NCI-H446 (cell line): ENCODE measurements at places on chromosomes 11 and 22.

- no peak for DNase-seq
Observed at GRCh38 chr11:88508759-88509581, 171.4 kb upstream of the CTSC start.

GRCh38 chr11:128777369-128778011 is 83.6 kb downstream of the FLI1 start:
- no peak for DNase-seq

GRCh38 chr11:6194065-6194581 is 4.9 kb upstream of the OR52W1 start:
- DNase-seq: no peak

DNA sequence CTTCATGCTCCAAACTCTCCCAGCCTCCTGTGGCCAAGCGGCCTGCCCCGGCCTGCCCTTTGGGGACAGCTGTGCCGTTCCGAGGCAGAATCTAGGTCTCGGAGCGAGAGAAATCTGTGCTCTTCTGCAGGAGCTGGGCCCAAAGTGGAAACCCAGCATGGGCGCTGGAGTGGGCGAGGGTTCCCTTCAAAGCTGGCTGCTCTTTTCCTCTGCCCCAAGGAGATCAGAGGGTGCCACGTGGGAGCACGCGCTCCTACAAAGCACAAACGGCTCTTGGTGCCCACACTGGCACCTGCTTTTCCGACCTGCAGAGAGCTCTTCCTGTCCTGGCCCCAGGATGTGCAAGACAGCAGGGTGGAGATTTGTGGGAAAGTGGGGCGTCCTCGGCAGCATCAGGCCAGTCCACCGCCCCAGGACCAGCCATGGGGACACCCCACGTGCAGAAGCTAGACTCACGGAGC is 6.9 kb downstream of the OSBPL5 start:
- no peak for DNase-seq

GRCh38 chr22:36541831-36542411 is 13.0 kb upstream of the EIF3D start:
- DNase-seq: no peak

DNA sequence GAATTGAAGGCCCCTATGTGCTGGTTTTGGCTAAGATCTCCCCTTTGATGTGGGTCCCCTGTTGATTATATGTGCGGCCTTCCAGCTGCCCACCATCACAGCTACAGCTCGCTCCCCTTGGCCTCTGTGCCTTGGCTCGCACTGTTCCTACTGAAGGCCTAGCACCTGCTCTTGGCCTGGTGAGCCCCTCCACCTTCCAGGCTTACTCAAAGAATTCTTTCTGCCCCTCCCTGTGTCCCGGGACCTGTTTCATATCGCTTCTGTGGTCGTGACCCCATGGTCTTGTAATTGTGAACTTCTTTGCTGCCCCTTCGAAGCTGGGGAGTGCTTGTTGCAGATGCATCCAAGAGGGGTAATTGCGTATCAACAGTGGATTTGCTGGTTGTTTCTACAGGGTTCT is 12.5 kb downstream of the PEX26 start:
- DNase-seq: no peak

- DNase-seq: peak; percentile 73
Observed at GRCh38 chr11:100831929-100832494, 144.9 kb downstream of the ARHGAP42 start.

GRCh38 chr11:2444821-2445745 is at the start of gene KCNQ1:
KCNQ1 (plus strand) TSS chr11:2445008; CDS start chr11:2445099, 91 bp downstream.
- DNase-seq: no peak

DNA sequence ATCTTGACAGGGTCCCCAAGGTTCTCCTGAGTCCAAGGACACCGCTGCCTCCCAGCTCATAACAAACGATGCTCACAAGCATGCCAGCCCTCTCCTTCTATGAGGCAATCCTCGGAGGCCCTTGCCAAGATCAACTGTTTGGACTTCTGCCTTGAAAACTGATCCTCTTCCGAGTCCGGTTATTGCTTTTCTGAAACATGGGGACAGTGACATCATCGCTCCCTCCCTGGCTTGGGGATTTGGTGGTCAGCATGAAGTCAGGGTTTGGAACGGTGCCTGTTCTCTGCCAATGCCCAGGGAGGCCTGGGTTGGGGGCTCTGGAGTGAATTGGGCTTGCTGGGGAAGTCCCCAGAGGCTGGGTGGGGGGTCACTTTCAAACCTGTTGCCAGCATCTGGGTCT is 149.3 kb downstream of the FBXO7 start:
- DNase-seq: no peak

- DNase-seq: peak; percentile 74
Observed at GRCh38 chr22:37633625-37634416, 5.6 kb upstream of the SH3BP1 start.

GRCh38 chr11:97615546-97615945 is 1225.7 kb downstream of the JRKL start:
- no peak for DNase-seq

GRCh38 chr11:96101146-96101545 is 177.2 kb upstream of the MTMR2 start:
- DNase-seq: no peak

DNA sequence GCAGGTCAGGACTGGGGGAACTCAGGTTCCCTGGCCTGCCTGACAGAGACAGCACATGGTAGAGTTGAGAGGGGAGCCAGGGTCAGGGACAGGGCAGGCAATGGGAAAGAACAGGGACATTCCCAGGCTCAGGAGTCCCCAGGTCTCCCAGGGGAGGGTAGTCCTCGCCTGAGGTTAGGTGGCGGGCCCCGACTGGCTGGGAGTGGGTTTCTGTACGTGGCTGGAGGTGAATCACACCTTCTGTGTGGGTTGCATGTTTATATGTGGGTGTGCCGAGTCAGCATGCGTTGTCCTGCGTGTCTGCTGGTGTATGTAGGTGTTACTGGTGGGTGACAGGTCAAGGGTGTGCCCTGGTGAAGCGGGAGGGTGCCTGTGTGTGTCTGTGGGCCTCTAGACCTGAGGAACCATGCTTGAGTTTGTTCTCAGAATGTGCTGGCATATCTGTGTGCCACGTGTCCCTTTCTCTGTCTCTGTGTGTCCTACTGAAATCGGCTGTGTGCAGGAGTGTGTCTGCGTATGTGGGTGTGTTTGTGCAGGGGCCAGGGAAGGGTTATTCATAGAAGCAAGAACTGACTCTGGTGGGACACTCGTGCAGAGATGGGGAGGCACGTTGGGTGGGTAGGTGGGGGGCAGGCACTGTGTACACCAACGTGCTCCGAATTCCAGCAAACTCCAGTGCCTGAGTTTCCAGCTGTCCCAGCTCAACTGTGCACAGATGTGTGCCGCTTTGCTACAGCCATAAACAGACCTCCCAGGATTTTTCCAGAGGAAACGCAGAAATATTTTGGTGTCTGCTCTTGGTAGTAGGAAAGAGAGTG is 23.8 kb upstream of the OAF start:
- DNase-seq: no peak

- no peak for DNase-seq
Observed at GRCh38 chr22:29032584-29032983, 29.0 kb downstream of the C22orf31 start.

DNA sequence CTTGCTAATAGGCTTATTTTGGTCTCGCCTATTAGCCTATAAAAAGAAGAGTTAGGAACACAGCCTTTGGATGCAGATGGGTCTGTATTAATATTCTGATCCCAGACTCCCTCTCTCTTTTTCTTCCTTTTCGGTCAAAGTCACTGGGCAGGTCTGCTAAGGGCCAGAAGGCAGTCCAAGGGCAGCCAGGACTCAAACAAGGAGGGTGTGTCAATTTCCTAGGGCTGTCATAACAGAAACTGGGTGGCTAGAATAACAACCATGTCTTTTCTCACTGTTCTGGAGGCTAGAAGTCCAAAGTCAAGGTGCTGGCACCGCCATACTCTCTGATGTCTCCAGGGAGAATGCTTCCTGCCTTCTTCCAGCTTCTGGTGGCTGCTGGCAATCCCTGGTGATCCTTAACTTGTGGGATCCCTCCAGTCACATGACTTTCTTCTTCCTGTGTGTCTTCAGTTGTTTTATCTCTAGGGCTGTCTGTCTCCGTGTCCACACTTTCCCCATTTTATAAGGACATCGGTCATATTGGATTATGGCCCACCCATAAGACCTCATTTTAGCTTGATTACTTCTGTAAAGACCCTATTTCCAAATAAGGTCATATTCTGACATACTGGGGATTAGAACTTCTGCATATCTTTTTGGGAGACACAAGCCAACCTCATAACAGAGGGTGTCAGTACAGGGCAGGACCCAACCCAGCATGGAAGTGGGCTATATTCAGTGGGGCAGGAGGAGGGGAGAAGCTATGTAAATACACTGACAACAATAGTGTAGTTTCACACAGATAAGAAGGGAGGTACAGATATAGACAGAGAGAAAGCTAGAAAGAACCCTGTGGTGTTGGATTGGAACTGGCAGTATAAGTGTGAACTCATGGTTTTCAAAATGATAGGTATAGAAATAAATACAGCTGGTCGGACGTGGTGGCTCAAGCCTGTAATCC is 5.9 kb upstream of the CSF2RB start:
- no peak for DNase-seq

DNA sequence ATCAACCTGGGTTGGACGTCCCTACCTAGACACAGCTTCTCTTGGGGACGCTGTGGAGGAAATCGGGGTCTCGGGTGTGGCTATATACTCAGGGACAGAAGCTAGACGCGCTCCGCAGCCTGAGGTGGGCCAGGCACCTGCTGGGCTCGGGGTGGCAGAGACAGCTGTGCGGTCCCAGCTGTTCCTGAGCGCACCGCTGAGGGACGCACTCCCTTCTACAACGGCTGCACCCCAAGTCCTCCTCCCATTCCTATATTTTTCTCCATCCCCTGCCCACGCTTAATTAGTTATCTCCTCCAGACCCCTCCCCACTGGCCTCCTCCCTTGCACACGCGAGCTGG is 188 bp upstream of the MTNR1B start:
- no peak for DNase-seq

- DNase-seq: no peak
Observed at GRCh38 chr11:34749666-34750659, 129.1 kb downstream of the EHF start.

GRCh38 chr11:46299451-46299961 is 22.0 kb downstream of the CREB3L1 start:
- no peak for DNase-seq

DNA sequence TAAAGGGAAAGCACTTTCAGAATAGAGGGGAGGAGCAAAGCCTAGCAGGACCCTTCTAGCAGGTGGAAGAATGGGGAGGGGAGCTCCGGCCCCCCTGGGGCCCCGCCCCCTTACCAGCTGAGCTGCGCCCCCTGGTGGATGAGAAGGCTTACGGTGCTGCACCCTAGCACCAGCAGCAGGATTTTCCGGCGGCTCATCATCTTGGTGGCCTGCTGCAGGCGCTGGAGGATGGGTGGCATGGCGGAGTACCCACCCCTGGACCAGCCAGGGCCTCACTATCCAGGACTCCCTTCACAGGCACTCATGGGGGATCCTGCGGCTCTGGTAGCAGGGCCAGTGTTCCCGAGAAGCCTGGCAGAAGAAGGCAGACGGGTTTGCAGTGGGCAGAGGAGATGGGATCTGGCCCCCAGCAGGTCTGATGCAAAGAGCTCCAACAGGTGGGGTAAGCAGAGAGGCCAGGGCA is 3.8 kb downstream of the GAL3ST3 start:
- DNase-seq: peak; percentile 80

DNA sequence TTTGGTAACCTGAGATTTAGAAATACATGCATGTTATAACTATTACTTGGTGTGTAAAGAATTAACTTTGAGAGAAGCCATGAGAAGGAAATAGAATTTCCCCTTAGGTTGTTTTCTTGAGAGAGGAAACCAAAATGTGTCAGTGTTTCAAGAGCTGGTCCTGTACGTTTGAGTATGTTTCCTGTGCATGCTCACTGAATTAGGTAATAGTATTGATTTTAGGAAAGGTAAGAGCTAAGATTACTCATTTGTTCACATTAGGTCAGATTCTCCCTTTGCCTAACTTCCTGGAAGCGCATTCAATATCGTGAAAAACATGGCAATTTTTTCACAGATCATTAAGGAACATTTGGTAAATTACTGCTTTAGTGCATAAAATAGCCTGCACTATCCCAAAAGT is 49.3 kb upstream of the RDX start:
- DNase-seq: no peak

DNA sequence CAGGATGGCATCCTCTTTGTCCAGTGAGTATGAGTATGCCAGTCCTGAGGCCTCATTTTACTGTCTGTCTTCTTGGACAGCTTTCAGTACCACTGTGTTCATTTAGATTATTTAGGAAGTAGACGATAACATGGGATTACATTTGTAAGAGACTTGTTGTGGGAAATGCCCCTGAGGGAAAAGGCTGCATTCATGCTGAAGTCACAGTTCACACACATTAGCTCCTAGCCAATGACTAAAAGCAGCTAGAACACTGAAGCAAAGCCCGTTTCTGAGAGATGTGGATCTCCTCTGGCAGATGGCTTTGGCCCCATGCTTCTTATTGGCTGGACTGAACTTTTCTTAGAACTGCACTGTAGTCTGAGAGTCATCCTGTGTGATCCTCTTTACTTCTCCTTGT is 242.4 kb downstream of the FAM76B start:
- DNase-seq: no peak

- DNase-seq: peak; percentile 68
Observed at GRCh38 chr11:31397239-31397834, 27.7 kb downstream of the DNAJC24 start.

GRCh38 chr11:29751618-29752017 is 265.2 kb downstream of the KCNA4 start:
- DNase-seq: no peak

DNA sequence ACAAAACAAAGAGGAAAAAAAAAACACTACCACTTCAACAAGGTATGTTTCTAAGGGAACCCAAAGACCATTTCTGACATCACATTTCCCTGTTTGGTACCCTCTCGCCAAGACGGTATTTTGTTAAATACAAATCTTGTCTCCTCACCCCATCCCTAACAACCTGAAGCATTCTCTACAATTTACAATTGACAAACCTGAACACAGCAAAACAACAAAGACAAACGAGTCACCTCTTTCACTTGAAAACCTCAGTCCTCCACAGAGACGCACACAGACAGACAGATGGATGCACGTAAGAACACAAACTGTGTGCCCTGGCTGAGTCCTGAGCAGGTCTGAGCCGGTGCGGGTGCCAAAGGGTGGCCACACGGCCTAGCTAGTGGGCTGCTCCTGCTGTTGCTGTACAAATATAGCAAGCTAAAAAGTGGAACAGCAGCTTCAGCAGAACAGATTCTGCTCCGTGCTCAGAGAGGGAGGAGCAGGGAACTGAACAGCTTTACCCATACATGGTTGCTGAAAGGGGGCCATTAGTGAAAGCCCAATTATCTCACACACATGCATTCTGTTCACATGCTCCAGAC is 28.5 kb downstream of the CELF1 start:
- DNase-seq: peak; percentile 26

DNA sequence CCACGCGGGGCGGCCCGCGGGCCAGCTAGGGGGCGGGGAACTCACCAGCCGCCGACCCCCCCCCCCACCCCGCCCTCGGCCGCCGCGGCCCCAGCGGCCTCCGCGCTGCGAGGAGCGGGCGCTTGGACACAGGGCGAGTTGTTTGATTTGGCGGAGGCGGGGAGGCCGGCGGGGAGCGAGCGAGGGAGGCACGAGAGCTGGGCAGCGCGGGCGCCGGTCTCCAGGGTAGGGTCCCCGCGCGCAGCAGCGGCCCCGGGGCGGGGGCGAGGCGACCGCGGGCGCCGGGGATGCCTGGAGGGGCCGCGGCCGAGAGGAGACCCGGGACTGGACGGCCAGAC is 64.4 kb downstream of the NAV2 start:
- no peak for DNase-seq
